ENCODE measurements at places on chromosomes 2 and 18.

DNA sequence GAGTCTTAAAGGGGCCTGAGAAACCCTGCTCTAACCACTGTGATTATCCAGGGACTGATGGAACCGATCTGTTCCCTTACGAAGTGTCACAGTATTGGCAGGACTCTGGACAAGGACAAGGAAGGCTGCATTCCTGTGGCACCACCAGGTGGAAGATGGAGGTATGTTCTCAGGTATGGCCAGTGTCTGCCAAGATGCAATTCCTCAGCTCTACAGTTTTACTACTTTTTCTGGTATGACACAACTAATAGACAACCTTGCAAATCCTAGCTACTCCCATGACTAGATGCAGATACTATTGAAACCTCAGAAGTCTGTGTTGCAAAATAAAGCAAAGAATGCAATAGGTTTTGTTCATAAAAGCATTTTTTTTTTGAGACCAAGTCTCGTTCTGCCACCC lies 14.6 kb downstream of the RAB31 start:
- DNase-seq = no peak

DNA sequence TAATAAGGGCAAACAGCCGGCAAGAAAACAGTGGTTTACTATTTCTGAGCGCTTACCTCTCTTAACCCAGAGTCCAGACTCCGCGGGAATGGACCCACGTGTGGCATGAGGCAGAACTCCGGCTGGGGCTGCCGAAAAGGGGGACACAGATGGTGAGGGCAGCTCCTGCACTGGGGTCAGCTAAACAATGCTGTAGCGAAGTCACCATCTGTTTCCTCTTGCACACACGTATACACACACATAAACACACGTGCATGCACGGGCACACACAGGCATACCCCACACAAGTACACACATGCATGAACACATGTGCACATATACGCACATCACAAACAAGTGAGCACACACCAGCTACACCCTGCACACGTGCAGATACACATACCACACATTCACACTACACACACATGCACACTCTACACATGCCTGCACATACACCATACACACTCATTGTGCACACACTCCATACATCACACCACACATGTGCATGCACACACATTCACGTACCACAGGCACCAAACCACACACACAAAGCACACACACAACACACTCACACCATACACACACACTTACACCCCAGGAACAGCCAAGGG lies 105.9 kb upstream of the ID2 start:
- no peak for DNase-seq

DNA sequence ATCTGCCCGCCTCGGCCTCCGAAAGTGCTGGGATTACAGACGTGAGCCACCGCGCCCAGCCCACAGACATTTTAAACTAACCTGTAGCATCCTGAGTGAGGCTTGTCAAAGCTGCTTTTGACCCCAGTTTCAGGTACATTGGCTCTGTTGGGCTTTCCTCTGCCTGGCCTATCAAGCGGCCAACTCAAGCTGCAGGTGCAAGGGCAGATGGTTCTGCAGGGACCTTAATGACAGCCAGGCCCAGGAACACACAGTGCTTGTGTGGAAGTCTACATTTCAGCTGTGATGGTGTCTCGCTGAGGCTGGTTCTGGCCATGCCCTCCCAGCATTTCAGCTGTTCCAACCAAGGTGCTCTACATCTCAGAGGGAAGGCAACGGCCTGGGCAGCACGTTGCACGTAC lies 18.4 kb downstream of the INPP4A start:
- DNase-seq = no peak

GRCh38 chr18:3114451-3114850 lies 101.5 kb upstream of the LPIN2 start:
- DNase-seq = no peak

- DNase-seq = no peak
Measured at GRCh38 chr2:9795071-9795470, 48.2 kb upstream of the TAF1B start.

DNA sequence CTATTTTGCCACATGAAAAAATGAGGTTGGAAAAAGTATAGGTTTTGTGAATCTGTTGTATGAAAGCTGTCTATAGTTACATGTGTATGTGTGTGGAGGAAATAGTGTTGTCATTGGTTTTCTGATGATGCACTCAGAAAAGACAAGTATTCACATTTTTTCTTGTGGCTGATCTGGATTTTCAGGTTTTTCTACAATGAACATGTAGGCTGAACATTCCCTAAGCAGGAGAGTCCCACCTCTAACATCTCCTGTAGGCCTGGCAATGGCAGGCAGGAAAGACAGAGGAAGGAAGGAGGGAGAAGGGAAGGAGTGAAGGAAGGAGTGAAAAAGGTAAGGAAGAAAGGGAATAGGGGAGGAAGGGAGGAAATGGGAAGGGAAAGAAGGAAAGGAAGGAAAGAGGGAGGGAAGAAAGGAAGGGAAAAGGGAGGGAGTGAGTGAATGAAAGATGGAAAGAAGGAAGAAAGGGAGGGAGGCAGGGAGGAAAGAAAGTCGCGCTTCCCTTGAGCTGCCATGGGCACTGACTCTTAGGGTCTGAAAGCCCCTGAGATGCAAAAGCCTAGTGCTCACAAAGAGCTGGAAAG lies 495 bp upstream of the IL36RN start:
- no peak for DNase-seq

DNA sequence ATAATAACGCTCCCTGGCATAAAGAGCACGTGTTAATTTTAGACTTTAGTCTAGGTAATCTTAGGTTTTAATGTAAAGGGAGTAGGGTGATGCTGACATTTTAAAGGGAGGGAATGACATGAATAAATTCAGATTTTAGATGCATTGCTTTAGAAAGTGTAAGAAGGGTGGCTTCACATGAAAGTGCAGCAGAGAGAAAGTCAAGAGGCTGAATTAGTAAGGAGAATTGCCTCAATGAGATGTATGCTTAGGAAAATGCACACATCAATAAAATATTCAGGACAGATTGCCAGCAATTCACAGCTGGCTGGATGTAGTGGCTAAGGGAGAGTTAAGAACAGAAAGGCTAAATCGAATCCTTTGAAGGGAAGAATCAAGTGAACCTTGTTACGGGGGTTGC lies 165.5 kb upstream of the CDH19 start:
- DNase-seq = no peak

DNA sequence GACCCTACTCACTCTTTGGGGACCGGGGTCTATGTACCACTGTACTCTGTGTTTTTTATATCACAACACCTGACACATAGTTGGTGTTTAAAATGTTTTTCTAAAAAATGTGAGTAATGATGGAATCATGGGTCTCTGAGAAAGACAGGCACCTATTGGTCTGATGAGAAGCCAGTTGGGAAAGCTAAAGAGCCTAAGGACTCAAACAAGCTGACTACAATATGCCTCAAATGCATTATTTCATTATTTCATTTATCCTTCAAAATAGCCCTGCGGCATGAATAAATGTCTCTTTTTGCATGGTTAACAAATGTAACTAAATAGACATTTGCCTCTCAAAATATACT lies 102.9 kb upstream of the SCN1A start:
- DNase-seq = no peak
